Astrocyte (in vitro differentiated cells and primary cell): ENCODE measurements at places on chromosomes 11 and 22. TPM values are rescaled to one million over a fixed set of nuclear protein-coding genes. Genes with fewer than 3 reads are reported as not detected.

- peaks cover 43% of the 10 kb centered on the region for H3K4me1 ChIP-seq
- no peaks in the 10 kb centered on the region for H3K27me3 ChIP-seq
These were observed 52.8 kb downstream of the MN1 start for GRCh38 chr22:27748751-27749191.

DNA sequence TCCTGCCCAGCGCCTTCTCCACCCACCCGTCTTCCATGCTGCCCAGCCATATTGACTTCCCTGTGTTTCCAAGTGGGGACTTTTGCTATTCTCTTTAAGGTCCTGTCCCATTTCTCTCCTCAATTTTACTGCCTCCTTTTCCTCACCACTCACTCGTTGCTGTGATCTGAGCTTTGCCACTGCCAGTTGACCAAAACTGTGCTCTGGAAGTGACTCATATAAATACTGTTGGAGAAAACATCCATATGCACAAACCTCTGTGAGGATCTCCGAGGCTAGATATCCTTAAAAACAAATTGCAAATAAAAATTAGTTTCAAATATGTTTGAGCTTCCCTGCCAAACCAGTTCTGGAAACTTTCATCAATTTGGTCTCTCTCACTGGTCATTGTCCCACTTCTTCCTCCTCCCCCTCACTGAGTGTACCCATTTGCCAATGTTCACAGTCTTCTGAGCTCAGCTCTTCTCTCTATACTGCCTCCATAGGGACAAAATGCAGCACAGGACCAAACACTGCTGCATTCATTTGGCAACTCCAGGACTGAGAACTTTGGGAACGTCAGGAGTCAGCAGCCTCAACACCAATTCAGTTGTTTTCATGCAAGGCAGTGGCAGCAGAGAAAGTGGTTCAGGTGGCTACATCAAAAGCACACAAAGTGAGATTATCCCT is 34.0 kb upstream of the MMP13 start:
- peak; percentile 37 for DNase-seq
- no peak overlapping the region for H3K4me3 ChIP-seq
- H3K27me3 ChIP-seq = no peaks in the 10 kb centered on the region
- H3K36me3 ChIP-seq = no peaks in the 10 kb centered on the region

- H3K36me3 ChIP-seq = no peaks in the 10 kb centered on the region
- no peak for DNase-seq
- H3K4me3 ChIP-seq = no peak overlapping the region
- H3K27ac ChIP-seq = no peak overlapping the region
- H3K4me1 ChIP-seq = no peaks in the 10 kb centered on the region
These were observed 48.4 kb downstream of the CDKN1C start for GRCh38 chr11:2837096-2837601.

- DNase-seq = peak; percentile 49
- H3K4me3 ChIP-seq = no peak overlapping the region
- no peaks in the 10 kb centered on the region for H3K36me3 ChIP-seq
- no peak overlapping the region for H3K27ac ChIP-seq
- no peaks in the 10 kb centered on the region for H3K27me3 ChIP-seq
These were observed 28.0 kb upstream of the ZBED5 start for GRCh38 chr11:10885703-10886363.

DNA sequence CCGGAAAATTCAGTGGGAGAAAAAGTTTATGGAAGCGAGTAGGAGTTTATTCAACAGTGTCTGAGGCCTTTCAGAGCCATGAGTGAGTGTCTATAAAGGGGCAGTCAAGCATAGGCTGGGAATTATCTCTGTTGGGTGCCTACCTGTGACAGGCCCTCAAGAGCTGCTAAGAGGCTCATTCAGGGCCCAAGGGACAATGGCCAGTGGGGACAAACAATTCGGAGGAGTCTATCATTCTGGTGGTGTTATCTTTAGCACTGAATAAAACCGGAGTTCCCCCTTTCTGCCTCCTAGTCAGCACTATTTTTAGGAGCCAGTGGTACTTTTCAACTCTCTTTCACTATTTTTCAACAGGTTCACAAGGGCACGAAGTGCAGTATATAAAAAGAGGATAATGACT is 89.5 kb upstream of the HTATIP2 start:
- H3K4me3 ChIP-seq = no peak overlapping the region
- H3K36me3 ChIP-seq = no peaks in the 10 kb centered on the region
- H3K27me3 ChIP-seq = peaks cover 3% of the 10 kb centered on the region
- no peak for DNase-seq
- H3K4me1 ChIP-seq = no peaks in the 10 kb centered on the region
- no peak overlapping the region for H3K27ac ChIP-seq

- H3K27ac ChIP-seq = no peak overlapping the region
- no peaks in the 10 kb centered on the region for H3K36me3 ChIP-seq
- H3K27me3 ChIP-seq = no peaks in the 10 kb centered on the region
- H3K4me3 ChIP-seq = no peak overlapping the region
- peaks cover 26% of the 10 kb centered on the region for H3K4me1 ChIP-seq
These were observed 19.8 kb upstream of the EHF start for GRCh38 chr11:34601085-34601444.

GRCh38 chr11:2358754-2359442 is 18.2 kb upstream of the CD81 start:
- H3K27ac ChIP-seq = no peak overlapping the region
- H3K36me3 ChIP-seq = no peaks in the 10 kb centered on the region
- H3K4me1 ChIP-seq = no peaks in the 10 kb centered on the region

DNA sequence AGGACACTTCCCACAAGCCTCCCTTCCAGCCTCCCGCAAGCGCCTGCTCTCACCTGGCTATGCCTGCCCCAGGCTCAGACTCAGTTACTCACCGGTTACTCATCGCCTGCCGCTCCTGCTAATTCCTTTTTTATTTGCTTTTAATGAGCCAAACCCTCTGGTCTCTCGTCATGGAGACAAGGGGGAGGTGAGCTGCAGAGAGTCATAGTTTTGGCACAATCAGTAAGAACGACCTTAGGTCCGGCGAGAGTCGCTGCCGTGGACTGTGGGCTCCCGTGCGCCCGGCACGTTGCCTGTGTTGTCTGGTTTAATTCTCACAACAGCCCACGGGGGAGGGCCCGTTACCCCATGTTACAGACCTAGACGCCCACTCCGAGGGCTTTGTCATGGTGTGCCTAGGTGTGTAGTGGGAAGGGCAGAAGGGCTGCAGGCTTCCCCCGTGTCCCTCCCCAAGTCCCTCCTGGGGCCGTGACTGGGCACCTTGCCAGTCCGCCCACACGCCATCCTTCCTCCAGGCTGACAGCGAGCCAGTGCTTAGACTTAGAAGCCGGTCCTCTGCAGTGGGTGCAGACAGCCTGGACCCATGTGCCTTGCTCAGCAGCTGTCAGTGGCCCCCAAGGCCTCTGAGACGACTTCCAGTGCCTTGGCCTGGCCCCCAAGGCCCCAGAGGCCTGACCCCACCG is 42.2 kb downstream of the WNT7B start:
- peaks cover 2% of the 10 kb centered on the region for H3K36me3 ChIP-seq
- peaks cover 43% of the 10 kb centered on the region for H3K4me1 ChIP-seq
- H3K27ac ChIP-seq = peak overlapping the region; percentile 86
- H3K4me3 ChIP-seq = peak overlapping the region; percentile 29

GRCh38 chr11:64254326-64254725 is 3.0 kb downstream of the PLCB3 start:
- H3K36me3 ChIP-seq = peaks cover 13% of the 10 kb centered on the region
- DNase-seq = no peak
- H3K27me3 ChIP-seq = no peaks in the 10 kb centered on the region
- peaks cover 18% of the 10 kb centered on the region for H3K4me1 ChIP-seq
- H3K4me3 ChIP-seq = no peak overlapping the region

The TP53I11 gene
- total RNA-seq = 96.8 and 101 TPM in 2 replicates

The CCDC73 gene
- total RNA-seq = not detected in 2 replicates

The TMEM80 gene
- total RNA-seq = 16.1 and 18.4 TPM in 2 replicates

The NNMT gene
- 394 and 527 TPM in 2 replicates for total RNA-seq

The SLC29A2 gene
- total RNA-seq = 5.0 and 6.6 TPM in 2 replicates

The OR8G5 gene
- total RNA-seq = not detected in 2 replicates

The CD82 gene
- total RNA-seq = 74.5 and 90.6 TPM in 2 replicates
